ENCODE measurements at places on chromosomes 6 and 20. TPM values are rescaled to one million over a fixed set of nuclear protein-coding genes. Genes with fewer than 3 reads are reported as not detected.

- H3K27me3 ChIP-seq, result no peaks in the 10 kb centered on the region
- no peak overlapping the region for H3K4me3 ChIP-seq
- no peak for DNase-seq
- H3K4me1 ChIP-seq, result no peaks in the 10 kb centered on the region
- no peaks in the 10 kb centered on the region for H3K36me3 ChIP-seq
- no peak overlapping the region for H3K27ac ChIP-seq
Observed at GRCh38 chr20:24700166-24700860, 230.9 kb downstream of the SYNDIG1 start.

DNA sequence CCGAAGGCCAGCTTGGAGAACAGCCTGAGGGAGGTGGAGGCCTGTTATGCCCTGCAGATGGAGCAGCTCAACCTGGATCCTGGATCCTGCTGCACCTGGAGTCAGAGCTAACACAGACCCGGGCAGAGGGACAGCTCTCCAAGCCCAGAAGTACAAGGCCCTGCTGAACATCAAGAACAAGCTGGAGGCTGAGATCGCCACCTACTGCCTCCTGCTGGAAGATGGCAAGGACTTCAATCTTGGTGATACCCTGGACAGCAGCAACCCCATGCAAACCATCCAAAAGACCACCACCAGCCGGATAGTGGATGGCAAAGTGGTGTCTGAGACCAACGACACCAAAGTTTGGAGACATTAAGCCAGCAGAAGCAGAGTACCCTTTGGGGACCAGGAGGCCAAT lies 223.5 kb upstream of the ID4 start:
- no peak for DNase-seq
- H3K27ac ChIP-seq, result no peak overlapping the region
- no peak overlapping the region for H3K4me3 ChIP-seq
- H3K36me3 ChIP-seq, result no peaks in the 10 kb centered on the region

DNA sequence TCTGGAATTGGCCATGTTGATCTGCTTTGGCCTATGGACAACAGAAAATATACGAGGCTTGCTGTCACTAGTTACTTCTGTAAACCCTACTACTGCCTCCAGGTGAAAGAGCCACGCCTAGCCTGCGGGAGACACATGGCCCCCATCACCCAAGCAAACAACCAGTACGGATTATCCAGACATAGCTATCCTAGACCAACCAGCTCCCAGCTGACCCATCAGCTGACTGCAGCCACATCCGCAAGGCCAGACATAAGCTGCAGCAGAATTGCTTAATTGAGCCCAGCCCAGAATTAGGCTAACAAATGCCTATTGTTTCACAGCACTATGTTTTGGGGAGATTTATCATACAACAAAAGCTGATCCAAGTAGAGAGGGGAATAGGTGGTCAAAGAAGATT lies 13.5 kb downstream of the REV3L start:
- no peak for DNase-seq
- no peaks in the 10 kb centered on the region for H3K27me3 ChIP-seq
- no peak overlapping the region for H3K4me3 ChIP-seq
- H3K4me1 ChIP-seq, result peaks cover 11% of the 10 kb centered on the region
- H3K36me3 ChIP-seq, result peaks cover 4% of the 10 kb centered on the region
- H3K27ac ChIP-seq, result no peak overlapping the region

DNA sequence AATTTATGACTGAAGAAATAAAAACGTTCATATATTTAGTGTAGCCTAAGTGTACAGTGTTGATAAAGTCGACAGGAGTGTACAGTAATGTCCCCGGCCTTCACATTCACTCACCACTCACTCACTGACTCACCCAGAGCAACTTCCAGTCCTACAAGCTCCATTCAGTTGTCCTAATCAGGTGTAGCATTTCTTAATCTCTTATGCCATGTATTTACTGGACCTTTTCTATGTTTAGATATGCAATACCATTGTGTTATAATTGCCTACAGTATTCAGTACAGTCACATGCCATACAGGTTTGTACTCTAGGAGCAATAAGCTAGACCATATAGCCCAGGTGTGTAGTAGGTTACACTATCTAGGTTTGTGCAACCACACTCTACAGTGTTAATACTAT lies 610.2 kb upstream of the NOX3 start:
- H3K36me3 ChIP-seq, result no peaks in the 10 kb centered on the region
- H3K27ac ChIP-seq, result no peak overlapping the region
- H3K4me3 ChIP-seq, result no peak overlapping the region
- DNase-seq, result no peak
- H3K4me1 ChIP-seq, result no peaks in the 10 kb centered on the region
- no peaks in the 10 kb centered on the region for H3K27me3 ChIP-seq

DNA sequence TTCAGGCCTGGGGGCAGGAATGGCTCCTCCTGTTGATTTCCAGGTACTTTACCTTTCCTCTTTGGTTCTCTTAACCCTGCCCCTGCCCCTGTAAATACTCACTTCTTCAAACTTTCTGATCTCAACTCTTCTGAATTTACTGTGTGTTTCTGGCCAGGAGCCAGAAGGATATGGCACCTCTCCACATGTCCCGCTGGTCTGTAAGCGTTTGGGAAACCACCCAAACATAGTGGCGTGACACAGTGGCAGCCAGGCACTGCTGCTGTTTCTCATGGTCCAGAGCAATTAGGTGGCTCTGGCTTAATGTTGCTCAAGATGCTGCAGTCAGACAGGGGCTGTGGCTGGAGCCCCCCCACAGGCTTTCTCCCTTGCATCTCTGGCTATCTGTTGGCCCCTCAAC lies 374.5 kb downstream of the RNGTT start:
- no peaks in the 10 kb centered on the region for H3K36me3 ChIP-seq
- no peak overlapping the region for H3K27ac ChIP-seq
- no peak for DNase-seq
- no peak overlapping the region for H3K4me3 ChIP-seq

DNA sequence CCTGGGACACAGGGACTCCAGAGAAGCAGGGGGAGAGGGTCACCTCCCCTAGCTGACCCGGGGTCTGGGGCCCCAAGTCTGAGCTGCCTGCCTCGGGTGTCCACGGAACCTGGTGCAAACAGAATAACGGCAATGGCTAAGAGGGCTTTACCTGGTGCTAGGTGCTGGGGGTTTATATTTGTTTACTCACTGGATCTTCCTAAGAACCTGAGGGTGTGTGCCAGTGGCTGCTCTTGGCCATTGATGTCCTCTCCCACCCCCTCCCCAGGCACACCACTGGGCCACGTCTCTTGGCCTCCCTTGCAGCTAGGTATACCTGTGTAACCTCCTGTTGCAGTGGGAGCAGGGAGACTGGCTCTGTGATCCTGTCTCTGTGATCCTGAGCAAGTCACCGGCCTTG lies 157.9 kb upstream of the MLN start:
- H3K4me1 ChIP-seq, result peaks cover 10% of the 10 kb centered on the region
- no peak for DNase-seq
- no peak overlapping the region for H3K27ac ChIP-seq
- no peaks in the 10 kb centered on the region for H3K27me3 ChIP-seq

Gene RGS17
- polyA plus RNA-seq, result 1.3 TPM

Gene NRSN2
- polyA plus RNA-seq, result 88.6 TPM

Gene RUNX2
- 3.5 TPM for polyA plus RNA-seq

Gene GHRH
- not detected for polyA plus RNA-seq

Gene DLL1
- polyA plus RNA-seq, result 0.25 TPM

Gene SYNDIG1
- polyA plus RNA-seq, result not detected

Gene SMLR1
- not detected for polyA plus RNA-seq

Gene DSN1
- 7.3 TPM for polyA plus RNA-seq

Gene NFATC2
- 0.13 TPM for polyA plus RNA-seq
